Activated CD8-positive, alpha-beta memory T cell treated with anti-CD3 and anti-CD28 coated beads for 4 hours (primary cell): ENCODE measurements at places on chromosomes 16 and 17.
A peak's percentile ranks its signal among the peaks of the same experiment; 100 is the strongest.

DNA sequence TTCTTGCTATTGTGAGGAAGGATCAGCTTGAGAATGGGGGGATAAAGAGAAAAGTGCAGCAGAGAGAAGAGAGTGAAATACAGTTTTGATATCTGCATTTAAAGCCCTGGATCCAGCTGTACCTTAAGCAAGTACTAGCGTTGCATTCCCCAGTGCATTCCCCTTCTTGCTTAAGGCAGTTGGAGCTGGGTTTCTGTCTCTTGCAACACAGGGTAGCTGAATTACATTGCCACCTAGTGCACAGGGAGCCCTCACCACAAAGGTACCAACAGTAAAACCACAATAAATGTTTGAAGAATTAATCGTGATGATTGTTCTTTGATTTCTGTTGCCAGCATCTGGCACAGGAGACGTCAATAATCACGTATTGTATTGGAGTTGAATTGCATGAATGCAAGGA is 588.7 kb downstream of the RBFOX1 start:
- no peak for DNase-seq

GRCh38 chr16:77599793-77600415 is 122.4 kb upstream of the NUDT7 start:
- DNase-seq = no peak

DNA sequence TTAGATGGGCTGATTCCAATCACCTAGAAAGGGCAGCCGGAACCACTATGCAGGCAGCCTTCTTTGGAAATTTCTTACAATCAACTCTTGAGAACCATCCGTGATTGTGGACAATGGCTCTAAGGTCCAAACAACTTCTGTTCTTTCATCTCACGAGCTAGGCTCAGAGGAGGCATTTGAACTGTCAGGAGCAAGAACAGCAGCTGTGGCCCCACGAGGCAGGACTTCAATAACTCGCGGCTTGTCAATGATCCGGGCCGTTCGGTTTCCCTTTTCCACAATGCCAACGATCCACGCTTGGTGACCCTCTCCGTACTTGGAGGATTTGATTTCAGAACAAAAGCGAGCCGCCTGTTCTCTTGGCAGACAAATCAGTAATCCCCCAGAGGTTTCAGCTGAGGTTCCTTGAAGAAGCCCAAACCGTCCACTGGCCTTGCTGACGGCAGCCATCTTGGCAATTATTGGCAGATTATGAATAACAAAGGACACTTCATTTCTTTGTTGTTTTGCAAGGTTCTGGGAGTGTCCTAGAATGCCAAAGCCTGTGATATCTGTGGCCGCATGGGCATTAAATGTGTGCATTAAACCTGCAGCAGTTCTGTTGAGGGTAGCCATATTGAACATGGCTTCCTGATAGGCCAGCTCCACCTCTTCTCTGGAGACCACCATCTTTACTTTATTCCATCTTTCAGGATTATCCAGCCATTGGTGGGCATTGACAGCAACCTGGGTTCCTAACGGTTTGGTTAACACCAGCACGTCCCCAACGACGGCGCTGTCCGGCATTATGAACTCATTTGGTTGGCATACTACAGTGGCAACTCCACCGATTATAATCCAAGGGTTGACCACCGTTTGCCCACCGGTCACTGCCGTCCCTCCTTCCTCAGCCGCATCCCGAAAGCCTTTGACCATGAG is 1.2 kb downstream of the SEPHS2 start:
- DNase-seq = no peak

DNA sequence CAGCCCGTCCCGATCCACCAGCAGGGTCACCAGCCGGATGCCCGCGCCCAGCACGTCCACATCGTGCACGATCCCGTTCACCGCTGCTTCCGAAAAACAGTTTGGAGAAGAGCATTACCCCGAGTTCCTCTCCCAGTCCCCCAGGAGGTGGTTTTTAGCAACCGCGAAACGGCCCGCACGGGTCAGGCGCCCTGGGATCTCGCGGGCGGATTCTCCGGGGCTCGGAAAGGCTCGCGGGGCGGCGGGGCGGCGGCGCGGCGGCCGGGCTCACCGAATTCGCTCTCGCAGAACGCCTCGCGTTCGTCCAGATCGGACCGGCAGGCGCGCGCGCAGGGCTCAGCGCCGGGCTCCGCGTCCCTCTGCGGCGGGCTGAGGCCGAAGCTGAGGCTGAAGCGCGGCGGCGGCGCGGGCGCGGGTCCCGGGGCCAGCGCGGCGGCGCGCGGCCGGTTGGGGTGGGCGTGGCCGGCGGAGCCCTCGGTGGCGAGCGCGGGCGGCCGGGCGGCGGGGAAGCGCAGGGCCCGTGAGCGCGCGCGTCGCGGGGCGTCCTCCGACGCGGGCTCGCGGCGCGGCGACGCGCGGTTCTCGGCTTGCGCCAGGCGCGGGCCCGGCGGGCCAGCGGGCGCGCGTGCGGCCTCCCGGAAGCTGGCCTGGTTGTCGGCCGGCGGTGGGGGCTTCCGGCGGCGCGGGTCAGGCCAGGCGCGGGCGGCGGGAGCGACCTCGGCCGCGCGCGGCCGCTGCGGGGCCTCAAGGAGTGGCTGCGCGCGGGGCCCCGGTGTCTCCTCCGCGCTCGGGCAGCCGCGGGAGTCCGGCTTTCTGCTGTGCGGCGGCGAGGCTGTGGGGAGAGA is 2.9 kb downstream of the C17orf58 start:
- peak; percentile 33 for DNase-seq

DNA sequence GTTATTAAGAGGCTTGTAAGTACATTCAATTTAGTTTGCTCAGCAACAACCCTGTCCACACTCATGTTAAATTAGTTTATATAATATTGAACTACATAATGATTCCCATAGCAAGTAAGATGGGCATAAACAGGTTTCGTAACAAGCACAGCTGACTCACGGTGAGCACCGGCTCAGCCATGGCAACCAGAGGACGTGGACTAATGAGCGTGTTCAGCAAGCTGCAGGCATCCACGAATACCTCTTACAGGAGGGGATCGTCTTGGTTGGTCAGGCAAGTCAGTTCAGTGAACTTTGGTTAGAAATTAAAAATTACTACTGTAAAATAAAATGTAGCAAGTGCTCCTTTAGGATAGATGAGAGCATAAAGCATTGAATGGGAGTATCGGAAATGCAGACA is 58.4 kb downstream of the ELAC2 start:
- DNase-seq = no peak

DNA sequence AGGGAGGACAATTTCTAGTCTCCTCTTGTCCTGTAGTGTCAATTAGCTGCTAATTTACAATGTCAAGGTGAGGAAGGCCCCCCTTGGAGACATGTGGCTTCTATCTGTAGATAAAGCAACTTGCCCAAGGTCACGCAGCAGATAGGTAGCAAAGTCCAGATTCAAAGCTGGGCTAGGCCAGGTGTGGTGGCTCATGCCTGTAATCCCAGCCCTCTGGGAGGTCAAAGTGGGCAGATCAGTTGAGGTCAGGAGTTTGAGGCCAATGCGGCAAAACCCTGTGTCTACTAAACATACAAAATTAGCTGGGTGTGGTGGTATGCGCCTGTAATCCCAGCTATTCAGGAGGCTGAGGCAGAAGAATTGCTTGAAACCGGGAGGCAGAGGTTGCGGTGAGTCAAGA is 11.1 kb downstream of the TRPV3 start:
- no peak for DNase-seq

GRCh38 chr17:80827646-80828643 is 163.7 kb upstream of the CHMP6 start:
- DNase-seq = no peak

DNA sequence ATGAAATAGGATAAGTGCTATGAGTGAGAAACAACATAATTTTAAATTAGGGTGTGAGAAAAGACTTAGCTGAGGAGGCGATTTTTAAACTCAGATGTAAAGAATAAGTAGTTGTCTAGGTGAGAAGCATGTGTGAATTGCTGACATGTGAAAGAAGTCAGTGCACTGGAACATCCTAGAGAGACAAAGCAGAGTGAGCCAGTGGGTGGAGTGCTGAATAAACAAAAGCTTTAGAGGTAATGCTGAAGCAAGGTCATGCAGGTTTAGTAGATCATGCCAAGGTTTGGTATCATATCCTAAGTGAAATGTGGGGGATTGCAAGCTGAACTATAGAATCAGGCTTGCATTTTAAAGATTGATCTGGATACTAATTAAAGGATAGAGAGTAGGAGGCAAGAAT is 89.4 kb downstream of the KIF2B start:
- DNase-seq = no peak

- DNase-seq = no peak
These were observed 25.7 kb downstream of the TRPV2 start for GRCh38 chr17:16440901-16441629.

DNA sequence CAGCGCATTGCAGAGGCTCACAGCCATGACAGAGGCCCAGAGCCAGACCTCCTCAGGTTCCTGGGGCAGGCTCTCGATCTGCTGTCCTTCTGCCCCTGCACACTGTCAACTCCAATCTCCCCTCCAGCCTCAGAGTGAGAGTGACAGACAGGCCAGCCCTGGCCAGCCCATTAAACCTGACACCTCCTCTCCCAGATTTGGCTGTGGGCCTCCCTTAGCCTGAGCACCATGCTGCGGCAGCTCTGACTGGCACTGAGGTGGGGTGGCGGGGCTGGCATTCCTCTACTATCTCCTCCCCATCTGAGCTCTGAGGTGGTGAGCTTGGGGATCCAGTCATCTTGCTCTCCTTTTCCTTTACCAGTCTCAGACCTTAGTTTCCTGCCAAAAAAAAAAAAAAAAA is 15.5 kb upstream of the C1QL1 start:
- DNase-seq = no peak

GRCh38 chr17:62611292-62611691 is 16.2 kb upstream of the MRC2 start:
- no peak for DNase-seq

DNA sequence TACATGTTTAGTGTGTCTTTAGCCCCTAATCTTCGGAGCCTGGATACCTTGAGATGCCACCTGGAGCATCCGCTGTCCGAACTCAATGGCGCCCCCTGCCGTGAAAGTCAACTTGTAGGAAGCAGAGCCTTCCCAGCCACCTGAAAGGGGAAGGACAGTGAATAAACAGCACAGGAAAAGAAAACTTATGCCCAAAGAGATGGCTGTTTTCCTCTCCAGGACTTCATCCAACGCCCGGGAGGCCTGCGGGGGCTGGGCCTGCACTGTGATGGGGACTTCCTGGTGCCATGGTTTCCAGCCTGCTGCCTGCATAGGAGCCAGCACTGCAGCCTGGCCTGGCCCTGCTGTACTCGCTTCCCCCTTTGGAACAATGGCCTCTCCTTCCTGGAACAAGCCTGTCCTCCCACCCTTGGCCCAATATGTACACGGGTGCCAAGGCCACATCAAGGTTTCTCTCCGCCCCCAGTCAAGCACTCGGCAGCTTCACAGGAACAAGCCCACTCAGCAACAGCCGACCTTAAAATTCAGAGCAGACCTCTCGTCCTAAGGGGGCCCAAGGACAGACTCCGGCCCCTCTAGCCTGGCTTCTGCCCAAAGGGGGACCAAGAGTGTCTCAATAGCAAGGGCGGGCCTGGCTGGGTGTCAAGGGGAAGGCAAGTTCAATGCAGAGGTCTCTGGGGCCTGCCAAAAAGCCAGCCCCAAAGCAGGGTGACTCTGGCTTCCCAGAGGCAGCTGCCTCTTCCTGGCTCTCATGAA is 4.5 kb upstream of the UNC13D start:
- peak; percentile 60 for DNase-seq
